Cardiac septum (tissue), 1 donor: ENCODE measurements at places on chromosomes 12 and 14. TPM values are rescaled to one million over a fixed set of nuclear protein-coding genes. Genes with fewer than 3 reads are reported as not detected.
A peak's percentile ranks its signal among the peaks of the same experiment; 100 is the strongest.

The TDRD9 gene
- total RNA-seq = 3.3 TPM

The OVCH1 gene
- total RNA-seq = not detected

DNA sequence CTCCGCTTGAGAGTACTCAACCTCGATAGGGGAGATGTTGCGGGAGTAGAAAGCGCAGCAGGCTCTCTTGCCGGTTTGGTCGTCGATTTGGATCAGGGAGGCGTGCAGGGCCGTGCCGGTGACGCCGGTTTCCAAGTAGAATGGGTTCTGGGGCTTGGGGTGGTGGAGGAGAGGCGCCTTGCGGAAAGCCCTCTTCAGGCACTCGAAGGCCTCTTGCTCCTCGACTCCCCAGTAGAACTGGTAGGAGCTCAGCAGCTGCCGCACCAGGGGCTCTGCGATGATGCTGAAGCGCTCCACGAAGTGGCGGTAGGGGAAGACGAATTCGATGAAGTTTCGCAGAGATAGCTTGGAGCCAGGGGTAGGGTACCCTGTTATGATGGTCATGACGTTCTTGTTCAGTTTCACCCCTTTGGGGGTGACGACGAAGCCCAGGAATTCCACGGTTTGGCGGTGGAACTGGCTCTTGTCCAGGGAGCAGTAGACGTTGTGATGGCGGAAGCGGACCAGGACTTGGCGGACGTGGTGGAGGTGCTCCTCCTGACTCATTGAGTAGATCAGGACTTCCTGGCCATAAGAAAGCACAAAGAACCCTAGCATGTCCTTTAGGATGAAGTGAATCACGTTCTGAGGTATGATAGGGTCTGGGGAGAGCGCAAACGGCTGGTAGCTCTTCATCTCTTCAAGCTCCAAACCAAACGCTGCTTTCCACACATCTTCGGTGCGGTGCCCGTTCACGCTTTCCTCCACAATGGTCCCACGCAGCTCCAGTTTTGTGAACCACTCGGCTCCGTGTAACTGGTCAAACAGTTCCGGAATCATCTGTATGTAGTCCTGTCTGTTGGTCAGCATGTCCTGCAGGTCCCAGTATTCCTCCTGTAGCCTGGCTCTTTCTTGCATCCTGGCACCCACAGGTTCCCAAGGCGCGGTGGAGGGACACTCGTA, 21.2 kb downstream of the RTL1 start:
- DNase-seq = no peak

The LAG3 gene
- total RNA-seq = 0.57 TPM

The SERPINA4 gene
- total RNA-seq = not detected

GRCh38 chr12:69061574-69061973, 128.6 kb upstream of the CPM start:
- DNase-seq = no peak

DNA sequence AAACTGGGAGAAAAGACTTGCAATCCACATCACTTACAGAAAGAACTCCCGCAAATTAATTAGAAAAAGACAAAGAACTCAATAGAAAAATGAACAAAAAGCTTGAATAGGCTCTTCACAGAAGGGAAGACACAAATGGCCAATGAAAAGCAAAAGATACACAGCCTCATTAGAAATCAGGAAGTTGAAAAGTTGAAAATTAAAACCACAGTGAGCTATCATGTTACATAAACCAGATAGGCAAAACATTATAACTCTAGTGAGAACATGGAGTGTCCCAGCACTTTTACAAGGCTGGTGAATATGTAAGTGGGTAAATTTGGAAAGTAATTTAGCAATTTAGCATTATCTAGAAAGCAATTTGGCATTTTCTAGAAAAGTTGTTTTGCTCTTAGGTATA, 158.4 kb upstream of the RASSF8 start:
- no peak for DNase-seq

- DNase-seq = peak; percentile 53
These were observed 296.6 kb upstream of the RTL1 start for GRCh38 chr14:101200008-101200649.

DNA sequence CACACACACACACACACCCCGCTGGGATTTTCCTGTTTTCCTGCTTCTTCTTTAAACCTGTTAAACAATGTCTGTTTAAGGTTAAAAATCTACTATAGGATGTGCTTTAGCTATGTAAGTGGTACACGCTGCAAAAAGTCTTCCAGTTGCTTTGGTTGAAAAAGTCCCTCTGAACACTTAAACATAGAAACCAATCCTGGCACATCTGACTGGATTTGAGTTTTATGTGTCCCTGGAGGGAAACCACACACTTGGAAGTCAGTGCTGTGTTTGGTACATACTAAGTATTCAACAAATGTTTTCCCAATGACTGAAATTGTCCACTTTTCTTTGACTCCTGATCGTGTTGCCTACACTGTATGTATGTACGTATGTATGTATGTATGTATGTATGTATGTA, 22.0 kb downstream of the CFL2 start:
- no peak for DNase-seq

- no peak for DNase-seq
These were observed 6.2 kb downstream of the OR4Q2 start for GRCh38 chr14:20008156-20008555.

DNA sequence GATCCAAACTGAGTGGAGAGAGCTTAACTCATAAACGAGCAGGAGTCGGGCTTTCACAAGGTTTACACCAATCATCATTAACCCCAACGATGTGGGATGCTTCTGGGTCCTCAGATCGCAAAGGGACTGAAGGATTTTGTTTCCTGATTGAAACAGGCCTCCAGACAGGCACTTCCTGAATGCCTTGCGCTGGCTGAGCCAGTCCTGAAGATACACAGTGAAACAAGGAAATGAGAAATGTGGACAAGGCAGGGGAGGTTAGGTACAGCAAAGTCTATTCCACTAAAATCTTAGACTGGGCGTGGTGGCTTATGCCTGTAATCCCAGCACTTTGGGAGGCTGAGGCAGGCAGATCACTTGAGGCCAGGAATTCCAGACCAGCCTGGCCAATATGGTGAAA, 30.7 kb downstream of the RBM19 start:
- no peak for DNase-seq

DNA sequence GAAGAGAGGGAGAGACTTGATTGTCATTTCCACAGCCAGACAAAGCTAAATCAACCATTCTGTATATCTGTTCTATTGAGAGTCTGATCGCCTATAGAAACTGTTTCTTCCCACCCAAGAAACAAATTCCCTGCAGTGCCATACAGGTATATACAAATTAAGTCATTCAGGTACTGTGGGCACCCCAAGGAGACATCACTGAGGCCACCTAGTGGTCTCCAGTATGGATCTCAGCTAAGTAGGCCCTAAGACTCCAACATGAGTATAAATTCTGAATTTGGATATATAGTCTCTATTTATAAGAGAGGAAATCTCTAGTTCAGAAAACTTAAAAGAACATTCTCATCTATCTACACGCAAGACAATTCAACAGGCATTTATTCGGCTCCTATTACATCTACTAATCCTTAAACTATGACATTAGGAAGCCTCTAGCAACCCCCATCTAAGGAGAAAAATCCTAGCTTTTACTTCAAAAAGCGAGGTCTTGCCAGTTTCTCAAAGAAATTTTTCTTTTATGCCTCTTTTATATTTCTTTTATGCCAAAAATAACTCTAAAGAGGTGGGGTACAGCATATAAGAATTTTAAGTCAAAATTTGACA, 62.6 kb downstream of the DCAF5 start:
- no peak for DNase-seq

DNA sequence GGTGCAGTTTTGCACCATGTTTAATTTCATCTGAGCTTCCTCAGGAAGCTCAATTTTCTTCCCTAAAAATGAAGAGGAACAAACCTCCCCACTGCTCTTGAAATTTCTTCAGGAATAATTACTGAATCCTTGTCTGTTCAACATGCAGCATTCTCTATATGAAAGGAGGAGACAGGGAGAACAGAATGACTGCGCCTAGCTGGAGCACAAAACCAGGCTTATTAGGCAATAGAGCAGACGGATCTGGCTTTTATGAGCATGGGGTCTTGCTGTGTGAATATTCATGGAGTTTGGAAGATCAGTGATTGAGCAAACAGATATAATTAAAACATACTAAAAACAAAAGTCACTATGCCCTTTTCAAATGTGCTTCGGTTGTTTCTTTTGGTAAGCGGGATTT, 148.1 kb downstream of the SUDS3 start:
- DNase-seq = no peak

The RFLNA gene
- not detected for total RNA-seq

- no peak for DNase-seq
These were observed 173.6 kb downstream of the PDZRN4 start for GRCh38 chr12:41361738-41362137.
